ENCODE measurements at places on chromosomes 13 and 19.
A peak's percentile ranks its signal among the peaks of the same experiment; 100 is the strongest.

DNA sequence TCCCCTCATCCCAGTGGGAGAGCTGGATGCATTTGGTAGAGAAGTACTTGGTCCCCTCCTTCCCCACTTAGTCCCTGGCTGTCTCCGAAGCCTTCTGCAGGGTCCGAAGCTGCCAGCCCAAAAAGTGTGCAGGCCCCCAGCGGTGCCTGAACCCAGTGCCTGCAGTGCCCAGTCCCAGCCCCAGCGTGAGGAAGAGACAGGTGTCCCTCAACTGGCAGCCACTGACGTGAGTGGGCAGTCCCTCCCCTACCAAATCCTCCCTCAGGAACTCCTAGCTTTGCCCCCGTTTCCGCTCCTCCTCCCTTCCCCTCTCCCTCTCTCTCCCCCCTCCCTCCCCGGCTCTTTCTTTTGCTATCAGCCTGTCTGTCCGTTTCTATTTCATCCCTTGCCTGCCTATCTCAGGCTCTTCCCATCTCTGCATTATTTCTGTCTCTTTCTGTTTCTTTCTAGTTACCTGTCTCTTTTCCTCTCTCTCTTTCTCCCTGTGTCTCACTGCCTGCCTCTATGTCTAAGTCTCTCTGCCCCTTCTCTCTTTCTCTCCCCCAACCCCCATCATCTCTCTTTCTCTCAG is 1.8 kb upstream of the LTBP4 start:
- DNase-seq, result peak; percentile 45

- no peak for DNase-seq
Observed at GRCh38 chr13:46288570-46289259, 77.0 kb downstream of the LRRC63 start.

GRCh38 chr19:30083701-30084156 is 141.7 kb downstream of the URI1 start:
- no peak for DNase-seq

DNA sequence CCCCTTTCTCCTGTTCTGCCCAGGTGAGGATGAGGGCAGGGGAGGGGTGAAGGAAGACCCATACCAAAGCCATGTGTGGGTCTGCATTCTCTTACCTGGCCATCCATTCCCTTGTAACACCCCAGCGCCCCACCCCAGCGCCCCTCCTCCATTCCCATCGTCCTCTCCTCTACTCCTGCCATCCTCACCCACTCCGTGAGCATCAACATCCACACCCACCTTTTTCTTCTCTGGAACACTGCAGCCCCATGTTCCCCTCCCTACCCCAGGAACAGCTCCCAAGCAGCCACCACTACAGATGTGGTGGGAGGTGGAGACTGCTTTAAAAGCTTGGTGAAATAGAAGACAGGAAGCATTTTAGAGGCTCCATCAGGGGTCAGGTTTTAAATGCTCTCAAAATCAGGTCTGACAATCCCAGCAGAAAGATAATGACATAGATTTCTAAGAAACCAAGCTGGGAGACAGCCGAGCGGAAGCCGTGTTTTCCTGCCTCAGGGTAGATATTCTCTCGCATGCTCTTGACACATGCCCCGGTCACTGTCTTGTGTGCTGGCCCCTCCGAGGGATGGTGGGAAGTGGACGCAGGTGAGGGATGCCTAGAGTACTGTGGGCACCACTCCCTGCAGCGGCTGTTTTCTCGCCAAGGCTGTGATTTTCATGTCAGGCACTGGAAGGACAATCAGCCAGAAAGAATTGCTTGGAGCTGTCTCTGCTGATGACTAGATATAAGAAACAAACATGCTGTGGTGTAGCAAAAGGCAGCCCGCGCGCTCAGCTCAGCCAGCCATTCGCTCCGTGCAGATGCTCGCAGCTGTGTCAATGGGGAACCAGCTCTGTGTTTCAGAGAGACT is 9.8 kb downstream of the MEDAG start:
- DNase-seq, result no peak

- no peak for DNase-seq
Observed at GRCh38 chr13:23509781-23510543, 60.2 kb upstream of the TNFRSF19 start.

DNA sequence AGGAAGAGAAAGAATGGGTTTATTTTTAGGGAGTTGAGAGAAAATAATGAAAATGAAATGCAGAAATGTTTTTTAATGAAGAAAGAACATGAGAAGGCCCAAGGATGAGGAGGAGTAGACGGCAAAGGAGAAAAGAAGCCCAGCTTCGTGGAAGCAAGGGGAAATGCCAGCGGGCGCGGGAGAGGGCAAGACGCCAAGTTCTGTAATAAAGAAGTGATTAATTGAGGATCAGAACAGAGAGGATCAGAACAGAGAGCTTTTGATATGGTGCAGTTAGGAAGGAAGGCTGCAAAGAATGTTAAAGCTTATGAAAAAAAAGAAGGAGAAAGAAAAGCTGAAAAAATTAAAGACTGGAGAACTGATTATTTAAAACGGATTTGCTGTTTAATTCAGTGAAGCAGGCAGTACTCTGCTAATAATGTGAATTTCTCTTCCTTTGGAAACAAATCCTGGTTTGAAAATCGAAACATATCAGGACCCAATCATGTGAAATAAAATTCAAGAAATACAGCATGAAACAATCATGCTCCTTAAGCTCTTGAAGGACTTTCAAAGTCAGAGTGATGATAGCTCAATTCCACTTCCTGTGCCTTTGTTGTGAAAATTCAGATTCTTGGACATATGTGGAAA is 99.3 kb upstream of the SOX1 start:
- no peak for DNase-seq

DNA sequence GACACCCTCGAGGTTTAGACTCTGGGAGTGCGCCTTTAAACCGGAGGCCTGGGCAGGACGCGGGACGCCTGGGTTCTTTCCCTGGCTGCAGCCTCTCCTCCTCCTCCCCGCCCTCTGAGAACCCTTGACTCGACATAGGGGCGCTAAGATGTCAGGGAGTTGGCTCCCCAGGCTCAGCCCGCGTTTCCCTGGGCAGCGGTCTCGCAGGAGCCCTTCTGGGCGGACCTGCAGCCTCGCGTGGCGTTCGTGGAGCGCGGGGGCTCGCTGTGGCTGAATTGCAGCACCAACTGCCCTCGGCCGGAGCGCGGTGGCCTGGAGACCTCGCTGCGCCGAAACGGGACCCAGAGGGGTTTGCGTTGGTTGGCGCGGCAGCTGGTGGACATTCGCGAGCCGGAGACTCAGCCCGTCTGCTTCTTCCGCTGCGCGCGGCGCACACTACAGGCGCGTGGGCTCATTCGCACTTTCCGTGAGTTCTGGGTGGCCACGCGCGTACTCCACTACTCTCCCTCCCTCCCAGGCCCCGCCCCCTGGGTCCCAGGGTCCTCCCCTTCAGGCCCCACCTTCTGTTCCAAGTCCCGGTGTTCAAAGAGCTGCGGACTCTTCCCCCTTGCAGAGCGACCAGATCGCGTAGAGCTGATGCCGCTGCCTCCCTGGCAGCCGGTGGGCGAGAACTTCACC is 1.3 kb downstream of the ICAM5 start:
- peak; percentile 41 for DNase-seq

- DNase-seq, result no peak
Observed at GRCh38 chr19:37505958-37506386, 767 bp upstream of the ZNF793 start.

DNA sequence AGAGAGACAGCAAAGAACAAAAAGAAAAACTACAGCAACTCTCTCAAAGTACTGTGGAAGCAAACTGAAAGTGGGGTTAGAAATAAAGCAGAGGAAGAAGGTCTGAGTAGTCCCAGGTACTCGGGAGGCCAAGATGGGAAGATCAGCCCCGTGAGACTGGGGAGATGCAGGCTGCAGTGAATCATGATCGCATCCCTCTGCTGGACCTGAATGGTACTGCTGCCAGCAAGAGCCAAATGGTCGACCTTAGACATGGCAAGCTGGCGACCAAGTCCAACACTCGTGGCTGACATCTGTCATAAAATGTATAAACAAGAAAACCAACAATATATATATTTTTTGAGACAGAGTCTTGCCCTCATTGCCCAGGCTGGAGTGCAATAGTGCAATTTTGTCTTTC is 33.7 kb upstream of the ZNF724 start:
- no peak for DNase-seq

DNA sequence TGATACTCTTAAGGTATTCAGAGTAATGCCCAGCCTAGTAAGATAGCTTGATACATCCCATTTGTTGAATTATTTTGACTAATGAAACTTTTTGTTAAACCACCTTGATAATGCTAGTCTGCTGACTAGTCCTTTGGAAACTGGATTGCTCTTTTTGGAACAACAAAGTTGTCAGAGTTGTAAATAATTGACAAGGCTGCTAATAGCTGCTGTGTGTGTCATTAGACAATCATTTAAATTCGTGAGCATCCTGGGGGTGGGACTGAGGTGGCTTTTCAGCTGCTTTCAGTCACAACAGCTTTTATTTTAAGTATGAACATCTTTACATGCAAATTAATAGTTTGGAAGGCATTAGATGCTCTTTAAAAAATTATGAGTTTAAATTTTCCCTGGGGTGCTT is 153.5 kb downstream of the HS6ST3 start:
- DNase-seq, result no peak

GRCh38 chr19:13134626-13135025 is 15.5 kb downstream of the STX10 start:
- no peak for DNase-seq

DNA sequence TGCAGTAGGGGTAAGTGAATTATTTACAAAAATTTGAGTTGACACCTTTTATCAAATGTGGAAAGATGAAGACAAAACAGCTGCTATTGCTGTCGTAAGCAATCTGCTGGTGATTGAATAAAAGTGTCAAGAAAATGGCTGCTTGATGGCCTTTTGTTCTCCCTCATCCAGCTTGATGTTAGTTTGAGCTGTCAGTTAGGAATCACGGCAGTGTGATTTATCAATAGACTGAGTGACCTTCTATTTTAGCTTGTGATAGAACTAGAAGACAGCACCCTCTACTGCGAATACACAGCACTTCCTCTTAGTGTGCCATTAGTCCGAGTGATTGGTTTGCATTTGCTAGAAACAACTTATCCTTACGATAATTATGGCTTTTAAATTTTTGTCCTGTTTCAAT is 76.3 kb downstream of the MZT1 start:
- no peak for DNase-seq

DNA sequence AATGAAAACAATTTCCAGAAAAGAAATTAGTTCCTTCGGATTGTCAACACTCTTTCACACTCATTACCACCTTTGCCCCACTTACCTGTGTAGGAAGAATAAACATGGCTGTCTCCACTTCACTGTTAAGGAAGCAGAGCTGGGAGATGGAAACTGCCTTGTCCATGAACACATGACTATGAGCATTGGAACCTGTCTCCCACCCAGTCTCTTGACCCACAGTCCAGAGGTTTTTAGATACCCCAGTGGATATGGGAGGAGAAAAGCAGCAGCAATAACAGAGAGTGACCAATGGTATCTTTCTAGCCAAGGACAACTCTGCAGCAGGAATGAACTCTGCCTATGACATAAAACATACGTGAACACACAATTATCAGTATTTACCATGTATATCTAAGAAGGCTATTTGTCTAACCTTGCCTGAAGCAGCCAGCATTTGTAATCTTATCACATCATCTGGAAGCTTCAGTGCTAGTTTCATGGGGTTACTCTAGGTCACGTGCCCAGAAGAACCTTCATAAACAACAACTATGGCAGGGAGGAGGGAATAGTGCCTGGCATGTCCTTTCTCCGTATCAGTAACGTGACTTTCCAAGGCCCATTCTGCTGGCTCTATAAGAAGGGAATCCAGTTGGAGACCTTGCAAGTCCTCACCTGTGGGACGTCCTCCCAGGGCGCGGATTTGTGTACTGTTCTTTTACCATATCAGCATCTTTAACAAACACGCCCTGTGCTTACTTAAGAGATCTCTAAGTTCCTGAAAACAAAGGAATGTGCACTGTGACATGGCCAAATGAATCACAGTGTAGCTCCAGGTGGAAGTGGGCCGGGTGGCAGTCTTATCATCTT is 221.8 kb upstream of the UBL3 start:
- no peak for DNase-seq

DNA sequence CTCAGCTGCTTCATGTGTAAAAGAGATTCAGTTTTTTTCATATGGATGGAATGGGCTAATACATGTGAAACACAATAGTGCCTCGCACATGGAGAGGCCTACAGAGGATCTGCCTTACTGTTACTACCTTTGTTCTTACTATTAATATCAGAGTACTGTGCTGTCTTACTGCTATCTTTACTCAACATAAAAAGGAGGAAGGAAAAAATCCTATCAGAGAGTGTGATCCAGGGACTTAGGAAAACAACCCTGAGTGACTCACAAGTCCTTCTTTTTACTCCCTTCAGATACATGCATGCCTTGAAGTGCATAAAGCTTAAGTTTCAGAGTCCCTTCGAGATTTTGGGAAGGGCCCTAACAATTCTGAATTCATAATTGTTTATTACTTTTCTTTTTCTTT is 136.8 kb downstream of the TBC1D4 start:
- DNase-seq, result no peak

- peak; percentile 69 for DNase-seq
Observed at GRCh38 chr19:4596033-4596904, 36.8 kb upstream of the SEMA6B start.

- DNase-seq, result no peak
Observed at GRCh38 chr13:112908342-112908741, 60.7 kb upstream of the MCF2L start.

- DNase-seq, result no peak
Observed at GRCh38 chr19:15788594-15789270, 1.3 kb downstream of the OR10H5 start.

- no peak for DNase-seq
Observed at GRCh38 chr19:13097033-13097462, 5.6 kb downstream of the LYL1 start.

DNA sequence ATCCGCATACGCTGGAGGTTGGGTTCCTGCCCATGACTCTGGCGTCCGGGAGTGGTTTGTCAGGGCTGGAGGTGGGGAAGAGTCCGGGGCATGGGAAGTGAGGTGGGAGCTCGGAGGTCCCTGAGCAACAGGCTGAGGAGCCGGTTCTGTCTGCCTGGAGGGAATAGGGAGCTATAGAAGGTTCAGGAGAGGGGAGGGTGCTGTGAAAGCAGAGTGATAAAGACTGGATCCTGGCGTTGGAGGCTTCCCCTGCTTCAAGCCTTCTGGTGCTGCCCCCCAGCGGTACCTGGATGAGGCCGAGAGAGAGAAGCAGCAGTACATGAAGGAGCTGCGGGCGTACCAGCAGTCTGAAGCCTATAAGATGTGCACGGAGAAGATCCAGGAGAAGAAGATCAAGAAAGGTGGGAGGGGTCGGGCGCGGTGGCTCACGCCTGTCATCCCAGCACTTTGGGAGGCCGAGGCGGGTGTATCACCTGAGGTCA is 2.6 kb downstream of the HMG20B start:
- DNase-seq, result no peak

Measured in right hindlimb (tissue), 1 donor.